ENCODE measurements at places on chromosomes 2 and 18.

- no peak for DNase-seq
Measured at GRCh38 chr2:149430743-149431736, 100.7 kb downstream of the LYPD6 start.

DNA sequence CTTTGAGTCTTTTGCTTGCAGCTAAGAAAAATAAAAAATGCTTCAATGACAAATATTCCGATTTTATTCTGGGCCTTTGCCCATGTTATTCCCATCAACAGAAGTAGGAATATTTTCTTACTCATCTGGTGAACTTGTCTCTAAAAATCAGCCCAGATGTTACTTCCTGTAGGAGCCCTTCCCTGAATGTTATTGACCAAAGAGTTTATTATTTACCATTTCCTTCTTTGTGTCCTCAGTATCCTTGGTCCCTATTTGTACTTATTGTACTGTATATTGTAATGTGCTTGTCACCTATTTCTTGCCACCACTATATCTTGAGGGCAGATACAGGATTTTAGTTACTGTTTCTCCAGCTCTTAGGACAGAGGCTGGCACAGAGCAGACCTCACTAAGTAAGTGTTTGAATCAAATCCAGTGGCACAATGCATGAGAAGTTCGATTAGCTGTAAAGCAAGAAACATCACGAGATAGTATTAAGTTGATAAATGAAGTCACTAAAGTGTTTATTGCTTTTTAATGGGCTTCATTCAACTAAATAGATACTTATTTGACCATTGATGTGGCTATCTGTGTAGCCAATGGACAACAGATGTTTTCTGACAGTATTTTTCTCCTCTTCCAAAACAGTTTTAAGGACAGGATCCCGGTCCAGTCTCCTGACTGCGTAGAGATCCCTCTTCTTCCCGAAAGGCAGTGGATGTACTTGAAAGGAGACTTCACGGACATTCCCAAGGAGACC, 109.1 kb downstream of the DDX1 start:
- DNase-seq: no peak

- DNase-seq: no peak
Measured at GRCh38 chr2:12642859-12643258, 73.9 kb upstream of the TRIB2 start.

DNA sequence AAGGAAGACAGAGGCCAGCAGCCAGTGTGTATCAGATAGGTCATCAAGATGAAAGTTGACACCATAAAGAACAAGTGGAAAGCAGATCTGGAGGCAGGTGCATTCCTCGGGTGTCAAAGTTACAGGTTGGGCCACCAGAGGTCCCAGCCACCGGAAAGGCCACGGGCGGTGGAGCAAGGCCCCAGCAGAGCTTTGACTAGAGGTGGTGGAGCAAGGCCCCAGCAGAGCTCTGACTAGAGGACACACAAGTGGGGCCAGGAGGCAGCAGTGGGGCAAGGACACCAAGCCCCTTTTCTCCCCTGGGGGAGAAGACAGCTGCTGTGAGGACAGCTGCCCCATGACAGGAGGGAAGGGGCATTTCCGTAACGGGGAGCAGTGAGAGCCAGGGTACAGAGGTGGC, 115.1 kb downstream of the GYPC start:
- DNase-seq: no peak

GRCh38 chr18:1528964-1529509, 624.4 kb downstream of the ADCYAP1 start:
- DNase-seq: no peak

- DNase-seq: no peak
Measured at GRCh38 chr2:28406276-28407096, 13.8 kb downstream of the FOSL2 start.

DNA sequence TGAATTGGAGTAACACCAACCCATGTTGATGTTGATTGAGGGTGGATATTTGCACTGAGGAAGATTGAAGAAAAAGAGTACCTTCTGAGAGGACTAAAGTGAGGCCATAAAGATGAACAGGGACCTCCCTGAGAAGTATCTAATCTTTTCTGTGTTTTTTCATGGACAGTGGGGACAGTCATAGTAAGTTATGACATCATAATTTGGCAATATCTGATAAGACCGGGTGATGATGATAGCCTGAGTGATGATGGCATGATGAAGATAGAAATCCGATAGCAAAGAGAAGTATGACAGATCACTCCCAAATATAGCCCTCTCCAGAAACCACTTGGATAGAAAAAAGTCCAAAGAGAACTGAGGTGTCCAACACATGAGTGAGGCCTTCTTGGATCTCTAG, 2.2 kb upstream of the ATP5MC3 start:
- DNase-seq: no peak

DNA sequence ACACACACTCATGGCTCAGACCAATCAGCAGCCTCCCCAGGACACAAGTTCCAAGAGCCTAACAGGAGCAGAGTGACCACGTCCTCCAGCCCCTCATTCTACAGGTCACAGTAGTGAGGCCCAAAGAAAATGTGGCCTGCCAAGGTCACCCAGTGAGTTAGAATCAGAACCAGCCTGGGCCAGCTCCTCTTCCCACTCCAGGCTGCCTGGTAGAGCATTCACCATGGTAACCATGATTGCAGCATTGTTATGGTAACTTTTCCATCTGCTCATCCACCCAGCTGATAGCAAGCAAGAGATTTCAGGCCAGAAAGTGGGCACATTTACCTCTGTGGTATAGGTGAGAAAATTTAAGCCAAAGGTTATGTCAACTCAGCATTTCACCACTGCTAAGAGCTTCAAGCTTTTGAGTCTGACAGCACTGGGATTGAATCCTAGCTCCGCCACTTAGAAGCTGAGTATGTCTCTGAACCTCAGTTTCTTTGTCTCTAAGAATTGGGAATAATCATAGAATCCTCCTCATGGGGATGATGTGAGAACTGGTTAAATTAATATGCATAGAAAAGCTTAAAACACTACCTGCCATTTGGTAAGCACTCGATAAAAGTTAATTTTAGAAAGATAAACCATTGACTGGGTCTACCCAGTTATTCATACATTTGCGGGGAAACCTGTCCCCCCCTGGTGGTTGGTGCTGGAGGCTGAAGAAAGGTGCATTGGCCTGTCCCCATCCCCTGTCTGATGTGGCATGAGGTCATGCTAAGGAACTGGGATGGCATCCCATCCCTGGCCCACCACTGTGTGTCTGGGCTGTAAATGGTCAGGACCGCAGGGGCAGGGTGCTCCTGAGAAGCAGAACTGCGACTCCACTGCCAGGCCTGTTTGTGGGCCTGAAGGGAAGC, 181.5 kb downstream of the KLHL29 start:
- DNase-seq: no peak

DNA sequence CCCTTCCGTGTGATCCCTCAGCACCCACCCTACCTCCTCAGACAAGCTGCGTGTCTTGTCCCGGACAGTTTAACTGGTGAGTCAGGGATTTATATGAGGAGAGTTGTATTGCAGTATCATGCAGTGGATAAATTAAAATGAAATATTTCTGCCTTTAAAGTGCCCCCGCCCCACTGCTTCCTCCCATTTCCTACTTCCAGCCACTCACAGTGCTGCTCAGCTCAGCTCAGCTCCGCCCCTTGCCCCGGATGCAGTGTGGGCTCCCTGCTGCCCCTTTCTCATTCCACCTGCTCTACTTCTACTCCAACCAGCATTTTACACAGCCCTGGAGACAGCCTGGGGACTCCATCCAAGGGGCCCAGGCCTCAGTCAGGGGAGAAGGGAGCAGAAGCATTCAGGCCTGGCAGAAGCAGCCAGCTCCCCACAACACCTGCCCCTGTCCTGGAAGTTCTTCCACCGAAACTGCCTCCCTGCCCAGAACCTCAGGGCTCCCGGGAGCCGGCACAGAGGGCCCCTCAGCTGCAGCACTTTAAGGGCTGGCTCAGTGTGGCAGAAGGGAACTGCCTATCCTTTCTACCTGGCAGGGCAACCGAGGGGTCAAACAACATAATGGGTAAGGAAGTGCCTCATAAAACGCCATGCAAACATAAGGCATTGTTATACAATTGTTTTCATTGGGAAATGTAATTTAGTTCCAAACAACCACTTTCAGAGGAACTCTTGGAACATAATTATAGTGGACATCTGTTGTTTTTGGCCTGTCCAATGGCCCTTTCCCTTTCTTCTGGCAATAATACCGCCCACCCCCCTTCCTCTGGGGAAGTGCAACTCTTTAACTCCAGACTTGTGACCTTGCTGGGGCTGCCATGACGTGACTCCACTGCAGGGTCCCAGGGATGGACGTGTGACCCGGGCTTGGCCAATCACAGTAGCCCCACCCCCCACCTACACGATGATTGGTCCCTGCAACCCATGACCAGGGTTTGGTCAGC, 102.3 kb downstream of the LIPG start:
- no peak for DNase-seq

GRCh38 chr2:60710707-60711106, 45.4 kb upstream of the PAPOLG start:
- no peak for DNase-seq

- no peak for DNase-seq
Measured at GRCh38 chr2:70477441-70477844, 76.2 kb downstream of the TGFA start.

GRCh38 chr18:77700051-77700450, 450.4 kb downstream of the GALR1 start:
- no peak for DNase-seq

- DNase-seq: no peak
Measured at GRCh38 chr18:44835703-44836102, 155.0 kb downstream of the SETBP1 start.
